ENCODE measurements at places on chromosomes 5 and 9.

DNA sequence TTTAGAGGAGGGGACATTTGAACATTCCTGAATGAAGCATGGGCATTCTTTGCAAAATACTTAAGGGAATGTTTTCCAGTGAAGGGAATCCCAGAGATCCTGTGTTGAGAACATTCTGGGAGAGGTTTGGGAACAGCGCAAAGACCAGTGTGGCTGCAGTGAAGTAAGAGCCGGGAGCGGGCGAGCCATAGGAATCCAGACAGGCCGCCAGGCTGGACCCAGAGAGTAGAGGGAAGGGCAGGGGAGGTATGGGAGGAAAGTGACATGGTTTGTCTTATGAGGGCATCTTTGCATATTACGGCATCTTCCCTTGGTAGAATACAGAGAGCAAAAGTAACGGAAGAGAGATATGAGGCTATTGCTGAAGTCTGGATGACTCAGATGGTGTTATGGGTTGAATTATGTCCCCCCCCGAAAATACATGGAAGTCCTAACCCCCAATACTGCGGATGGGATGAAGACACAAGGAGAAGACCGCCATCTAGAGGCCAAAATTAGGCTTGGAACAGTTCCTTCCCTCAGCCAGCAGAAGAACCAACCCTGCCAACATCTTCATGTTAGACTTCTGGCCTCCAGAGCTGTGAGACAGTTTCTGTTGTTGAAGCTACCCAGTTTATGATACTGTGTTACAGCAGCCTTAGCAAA, 268.2 kb downstream of the MAST4 start:
- peak; percentile 12 for DNase-seq

GRCh38 chr5:87114631-87115030, 153.1 kb upstream of the RASA1 start:
- DNase-seq, result no peak

DNA sequence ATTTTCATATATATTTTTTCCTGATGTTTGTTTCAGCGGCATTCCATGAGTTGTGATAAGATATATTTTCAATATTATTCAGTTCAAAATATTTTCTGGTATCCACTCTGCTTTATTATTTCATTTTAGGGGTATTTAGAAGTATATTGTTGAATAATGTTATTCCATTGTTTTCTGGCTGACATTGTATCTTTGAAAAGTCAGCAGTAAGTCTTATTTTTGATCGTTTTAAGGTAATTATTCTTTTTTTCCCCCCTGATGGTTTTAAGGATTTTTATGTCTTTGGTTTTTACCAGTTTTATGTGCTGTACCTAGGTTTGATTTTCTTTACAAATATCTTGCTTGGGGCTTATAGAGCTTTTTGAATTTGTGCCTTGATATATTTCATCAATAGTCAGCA, 6.6 kb upstream of the GLRA1 start:
- no peak for DNase-seq

- no peak for DNase-seq
These were observed 85.6 kb upstream of the LMX1B start for GRCh38 chr9:126528111-126528510.

DNA sequence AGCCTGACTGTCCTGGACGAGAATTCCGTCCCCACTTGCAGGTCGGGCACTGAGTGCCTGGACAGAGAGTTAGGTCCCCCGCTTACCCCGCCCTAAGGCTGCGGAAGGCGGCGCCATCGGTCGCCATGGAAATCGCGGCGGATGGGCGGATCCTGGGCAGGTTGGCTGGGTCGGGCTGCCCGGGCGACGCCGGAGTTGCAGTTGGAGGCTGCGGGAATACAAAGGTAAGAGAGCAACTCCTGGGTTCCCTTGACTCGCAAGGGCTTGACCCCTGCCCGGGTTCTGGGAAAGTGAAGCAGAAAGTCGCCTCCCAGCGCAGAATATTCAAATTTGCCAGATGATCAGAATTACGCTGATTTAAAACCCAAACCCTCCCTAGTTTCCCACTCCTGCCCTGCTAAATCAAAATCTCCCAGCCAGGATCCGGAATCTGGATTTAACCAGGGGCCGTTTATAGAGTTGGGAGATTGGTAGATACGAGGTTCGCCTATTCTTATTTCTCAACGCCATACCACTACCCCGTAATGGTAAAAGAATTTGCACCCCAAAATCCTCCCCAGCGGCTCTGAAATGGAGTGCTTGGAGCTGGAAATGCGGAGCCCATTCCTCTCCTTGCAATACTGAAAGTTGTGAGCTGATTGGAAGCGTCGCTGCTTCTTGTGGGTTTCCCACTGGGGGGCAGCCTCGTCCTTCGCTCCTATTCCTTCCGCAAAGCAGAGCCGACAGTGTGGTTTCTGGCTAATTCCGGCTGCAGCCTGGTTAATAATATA, 156.4 kb upstream of the RASEF start:
- DNase-seq, result no peak

- DNase-seq, result no peak
These were observed 31.1 kb upstream of the GAS1 start for GRCh38 chr9:86978413-86978812.

GRCh38 chr9:133184971-133185370, 21.3 kb upstream of the GBGT1 start:
- peak; percentile 43 for DNase-seq

GRCh38 chr5:136108180-136108611, 24.4 kb upstream of the SMAD5 start:
- no peak for DNase-seq

DNA sequence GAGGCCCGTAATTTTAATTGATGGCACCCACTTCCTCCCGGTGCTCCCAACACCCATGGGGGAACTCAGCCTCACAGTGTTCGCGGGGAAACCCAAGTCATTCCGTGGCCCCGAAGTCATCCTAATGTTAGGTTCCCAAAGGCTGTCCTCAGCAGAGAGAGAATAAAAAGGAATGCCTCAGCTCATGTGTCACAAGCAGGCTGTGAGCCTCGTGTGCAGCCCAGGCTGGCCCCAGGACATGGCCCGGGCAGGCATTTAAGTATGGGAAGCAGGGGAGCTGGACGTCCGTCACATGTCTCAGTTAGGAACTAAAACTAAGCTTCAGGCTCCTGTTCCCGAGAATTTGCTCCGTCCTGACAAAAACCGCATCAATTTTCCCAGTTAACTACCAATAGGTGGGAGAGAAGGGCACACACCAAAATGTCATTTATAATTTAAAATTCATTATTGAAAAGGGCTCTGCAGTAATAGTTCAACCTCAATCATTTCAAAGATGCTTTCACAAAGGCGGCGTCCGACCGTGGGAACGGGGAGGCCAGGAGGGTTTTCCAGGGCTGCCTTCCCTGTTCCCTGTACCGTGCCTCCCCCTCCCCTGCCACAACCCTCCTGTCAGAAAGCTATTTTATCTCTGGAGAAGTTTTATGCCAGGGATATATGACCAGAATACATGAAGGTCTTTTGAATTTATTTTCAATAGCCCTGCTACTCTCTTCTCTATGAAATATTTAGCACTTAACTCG, 137.3 kb downstream of the FSTL4 start:
- no peak for DNase-seq

DNA sequence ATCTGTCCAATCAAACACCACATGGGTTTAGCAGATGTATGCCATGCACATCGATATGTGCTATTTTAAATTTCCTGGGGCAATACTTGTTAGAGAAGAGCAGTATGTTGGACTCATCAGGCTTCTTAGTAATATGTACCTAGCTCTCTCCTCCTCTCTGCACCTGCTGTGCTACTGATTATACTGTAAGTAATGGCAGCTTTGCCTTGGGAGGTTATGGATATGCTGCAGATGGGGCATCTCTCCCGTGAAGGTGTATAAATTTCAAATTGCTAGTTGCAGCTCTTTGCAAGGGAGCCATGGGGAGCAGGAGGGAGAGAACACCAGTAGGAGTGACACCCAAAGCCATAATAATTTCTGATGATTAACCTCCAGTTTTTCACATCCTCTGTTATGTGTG, 101.5 kb downstream of the SPATA31D1 start:
- DNase-seq, result no peak

DNA sequence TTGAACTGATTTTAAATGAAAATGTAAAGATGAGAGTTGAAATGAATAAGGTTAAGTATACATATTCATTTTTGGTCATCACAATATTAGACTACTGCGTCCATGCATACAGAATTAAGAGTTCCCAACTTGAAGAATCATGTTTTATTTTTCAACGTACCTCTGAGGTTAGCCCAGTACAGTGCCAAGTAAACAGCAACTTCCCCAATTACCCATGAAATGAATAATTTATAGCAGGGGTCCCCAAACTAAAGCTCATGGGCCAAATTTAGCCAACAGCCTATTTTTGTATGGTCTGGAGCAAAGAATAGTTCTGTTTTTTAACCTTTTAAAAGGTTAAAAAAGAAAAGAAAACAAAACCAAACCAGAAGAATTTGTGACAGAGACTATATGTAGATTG, 167.9 kb downstream of the CDC42SE2 start:
- DNase-seq, result no peak

DNA sequence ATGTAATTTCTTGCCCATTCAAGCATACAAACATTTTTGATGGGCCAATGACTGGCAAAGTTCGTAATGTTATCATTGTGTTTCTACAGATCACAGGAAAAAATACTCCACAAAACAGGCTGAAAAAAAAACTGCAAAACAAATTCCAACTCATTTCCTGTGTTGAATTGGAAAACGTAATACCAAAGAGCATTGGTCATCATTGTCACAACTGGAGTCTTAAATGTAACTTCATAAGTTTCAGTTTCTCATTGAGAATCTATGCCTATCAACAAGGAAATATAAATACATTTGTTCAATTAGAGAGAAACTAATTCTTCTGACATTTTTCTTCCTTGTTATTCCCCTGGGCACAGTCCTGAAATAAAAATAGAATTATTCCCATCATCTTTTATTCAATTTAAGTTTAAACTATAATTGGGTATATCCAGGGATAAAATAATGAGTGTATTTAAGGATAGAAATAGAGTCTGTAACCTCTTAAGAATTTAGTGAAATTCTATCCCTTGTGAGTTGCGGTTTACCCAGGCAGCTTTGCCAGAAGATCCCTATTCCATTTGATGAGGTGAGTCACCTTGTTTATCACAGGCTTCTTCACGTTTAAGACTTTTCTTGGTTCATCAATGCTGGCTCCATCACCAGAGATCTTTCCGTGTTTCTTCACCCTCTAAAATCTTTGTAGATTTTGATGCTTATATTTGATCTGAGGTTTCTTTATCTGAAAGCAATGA, 112.7 kb upstream of the ITGA1 start:
- no peak for DNase-seq

DNA sequence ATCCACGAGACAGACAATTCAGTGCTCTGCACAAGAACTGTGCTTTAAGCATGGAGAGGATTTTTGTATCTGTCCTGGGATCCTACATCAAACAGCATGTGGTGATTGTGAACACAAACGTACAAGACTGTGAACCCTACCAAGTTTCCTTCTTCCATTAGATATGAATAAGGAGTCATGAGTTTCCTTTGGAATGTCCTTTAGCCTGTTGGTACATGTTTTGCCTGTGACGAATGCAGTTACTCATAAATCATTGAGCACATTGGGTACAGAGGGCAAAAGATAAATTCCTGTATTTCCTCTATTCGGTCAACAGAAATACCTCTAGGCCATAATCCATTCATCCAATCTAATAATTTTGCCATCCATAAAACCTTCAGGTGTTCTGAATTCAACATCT, 61.5 kb downstream of the FXN start:
- DNase-seq, result no peak

DNA sequence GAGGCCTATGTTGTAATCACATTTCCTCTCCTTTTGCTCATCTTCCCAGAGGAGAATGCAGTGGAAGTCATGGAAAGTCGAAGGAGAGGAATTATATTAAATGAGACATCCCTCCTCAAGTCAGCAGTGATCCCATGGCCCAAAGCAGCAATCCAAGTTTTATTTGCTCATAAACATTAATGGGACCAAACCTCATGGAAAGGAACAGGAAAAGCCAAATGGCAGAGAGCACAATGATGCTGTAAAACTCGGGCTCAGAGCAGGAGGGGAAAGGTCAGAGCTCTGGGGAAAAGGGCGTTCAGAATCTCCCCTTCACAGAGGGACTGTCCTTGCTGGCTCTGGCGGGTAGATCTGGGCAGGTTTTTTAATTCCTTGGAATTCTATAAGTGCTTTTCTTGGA, 175.8 kb downstream of the C5orf15 start:
- no peak for DNase-seq

GRCh38 chr5:41748631-41749030, 121.6 kb downstream of the OXCT1 start:
- DNase-seq, result peak; percentile 9

GRCh38 chr9:34992376-34992951, 2.9 kb downstream of the DNAJB5 start:
- DNase-seq, result peak; percentile 72

DNA sequence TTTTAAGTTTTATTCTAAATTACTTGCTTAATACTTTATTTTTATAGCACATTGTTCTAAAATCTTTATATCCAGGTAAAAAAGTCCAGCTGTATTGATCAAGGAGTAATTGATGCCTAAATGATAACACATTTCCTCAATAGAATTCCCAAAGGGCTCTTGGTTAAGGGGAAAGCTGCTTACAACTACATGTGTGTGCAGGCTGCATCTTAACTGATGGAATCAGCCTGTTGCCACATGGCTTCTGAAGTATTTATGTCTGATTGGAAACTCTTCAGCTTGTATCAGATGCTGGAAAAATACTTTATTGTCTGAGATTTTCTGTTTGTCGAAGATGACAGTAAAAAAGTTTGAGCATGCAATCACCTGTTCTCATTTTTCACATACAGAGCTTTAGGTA, 182.6 kb downstream of the FBXL7 start:
- no peak for DNase-seq

DNA sequence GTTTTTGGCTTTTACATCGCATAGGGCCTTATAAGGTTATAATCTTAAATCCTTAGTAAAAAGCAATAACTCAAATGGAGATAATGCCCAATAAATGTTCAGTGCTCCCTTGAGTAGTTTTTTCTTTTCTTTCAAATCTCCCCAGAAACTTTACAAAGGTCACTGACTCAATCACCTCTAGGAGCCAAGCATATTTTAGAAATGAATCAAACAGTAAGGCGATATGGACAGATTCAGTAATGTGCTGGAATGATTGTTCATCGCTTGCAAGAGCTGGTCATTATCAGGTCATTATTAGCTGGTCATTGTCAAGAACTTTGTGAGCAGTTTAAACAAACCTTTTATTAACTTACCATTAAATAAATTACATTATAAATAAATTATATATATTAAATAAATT, 130.4 kb upstream of the SLIT3 start:
- no peak for DNase-seq

DNA sequence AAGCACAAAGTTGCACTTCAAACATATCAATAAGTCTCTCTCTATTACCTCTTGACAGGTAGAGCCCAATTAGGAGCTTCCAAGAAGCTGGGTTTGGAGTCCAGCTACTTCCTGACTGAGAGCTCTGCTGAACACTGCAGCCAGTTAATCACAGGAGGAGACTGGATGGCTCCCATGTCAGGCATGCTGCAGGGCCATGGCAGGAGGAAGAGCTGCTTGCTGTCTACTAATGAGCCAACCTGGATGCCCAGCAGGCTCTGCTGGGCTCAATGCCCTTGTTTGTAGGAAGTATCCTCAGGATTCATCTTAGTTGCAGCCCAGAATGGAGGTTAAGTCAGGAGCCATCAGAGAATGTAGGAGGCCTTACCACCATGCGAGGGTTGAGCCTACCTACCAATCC, 91.9 kb downstream of the TMEM215 start:
- DNase-seq, result no peak

Data from activated naive CD4-positive, alpha-beta T cell treated with Interleukin-2 at 50 U/mL for 16 hours (primary cell).